ENCODE measurements at places on chromosomes 13 and 19.
A peak's percentile ranks its signal among the peaks of the same experiment; 100 is the strongest.

- no peak overlapping the region for H3K27ac ChIP-seq
- H3K4me3 ChIP-seq, result no peak overlapping the region
- DNase-seq, result no peak
Observed at GRCh38 chr19:57327993-57328392, 7.7 kb downstream of the ZNF543 start.

DNA sequence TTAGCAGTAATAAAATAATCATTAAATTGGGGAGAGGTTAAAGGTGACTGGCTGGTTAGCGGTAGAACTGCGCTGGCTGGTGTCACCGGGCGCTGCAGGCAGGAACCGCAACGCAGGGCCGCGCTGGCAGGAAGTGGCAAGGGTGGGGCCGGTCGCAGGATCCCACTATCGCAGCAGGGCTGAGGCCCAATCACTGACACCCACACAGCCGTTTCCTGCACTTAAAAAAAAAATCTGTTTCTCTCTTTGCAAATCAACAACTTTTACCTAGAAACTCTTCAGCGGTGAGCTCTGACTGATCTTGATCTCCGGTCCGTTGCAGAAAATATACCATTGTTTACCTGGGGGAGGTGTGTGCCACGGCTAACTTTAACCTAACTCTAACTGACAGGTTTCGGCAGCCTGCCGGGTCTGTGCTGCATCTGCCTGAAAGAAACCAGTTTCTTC is 46.9 kb downstream of the KLF2 start:
- H3K27me3 ChIP-seq, result no peaks in the 10 kb centered on the region
- DNase-seq, result no peak
- peaks cover 31% of the 10 kb centered on the region for H3K4me1 ChIP-seq
- H3K27ac ChIP-seq, result no peak overlapping the region
- H3K36me3 ChIP-seq, result peaks cover 27% of the 10 kb centered on the region
- no peak overlapping the region for H3K4me3 ChIP-seq

- H3K4me1 ChIP-seq, result peaks cover 6% of the 10 kb centered on the region
- no peak for DNase-seq
- H3K27ac ChIP-seq, result no peak overlapping the region
- H3K4me3 ChIP-seq, result no peak overlapping the region
- H3K27me3 ChIP-seq, result no peaks in the 10 kb centered on the region
Observed at GRCh38 chr13:42215578-42216421, 56.2 kb upstream of the AKAP11 start.

DNA sequence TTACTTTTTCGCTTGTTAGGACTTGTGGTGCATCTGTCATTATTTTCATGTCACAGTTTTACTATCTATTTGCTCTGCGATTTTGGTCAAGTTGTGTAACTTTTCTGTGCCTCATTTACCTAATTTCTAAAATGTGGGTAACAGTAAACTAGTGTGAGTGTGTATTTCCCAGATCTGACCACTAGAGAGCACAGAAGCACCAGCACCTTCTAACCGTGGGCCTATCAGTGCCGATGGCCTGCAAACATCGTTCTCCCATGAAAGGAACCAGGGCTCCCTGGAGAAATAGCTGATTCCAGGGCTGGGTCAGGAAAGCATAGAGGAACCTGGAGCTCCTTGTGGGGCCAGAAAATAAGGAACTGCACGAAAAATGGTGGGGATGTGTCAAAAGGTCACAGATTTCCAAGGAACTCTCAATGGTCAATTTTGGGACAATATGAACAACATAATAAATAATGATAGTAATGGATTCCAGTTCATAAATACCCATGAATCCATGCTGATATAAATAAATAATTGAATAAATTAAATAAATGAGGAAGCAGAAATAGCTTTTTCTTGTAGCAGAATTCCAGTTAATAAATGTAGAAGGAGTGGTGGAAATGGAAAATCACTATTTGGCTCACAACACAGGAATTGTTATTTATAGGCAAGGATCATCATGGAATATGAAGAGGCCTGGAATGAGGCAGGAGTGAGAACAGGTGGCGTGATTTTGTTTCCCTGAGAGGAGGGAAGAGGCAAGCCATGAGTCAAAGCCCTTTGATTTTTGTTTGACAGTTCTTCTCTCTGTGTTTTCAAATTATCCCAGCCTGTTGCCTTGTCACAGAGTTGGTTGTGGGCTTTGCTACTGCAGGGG is 31.1 kb downstream of the CEACAM8 start:
- H3K4me3 ChIP-seq, result no peak overlapping the region
- H3K27ac ChIP-seq, result no peak overlapping the region
- DNase-seq, result no peak
- H3K27me3 ChIP-seq, result no peaks in the 10 kb centered on the region
- H3K36me3 ChIP-seq, result no peaks in the 10 kb centered on the region

DNA sequence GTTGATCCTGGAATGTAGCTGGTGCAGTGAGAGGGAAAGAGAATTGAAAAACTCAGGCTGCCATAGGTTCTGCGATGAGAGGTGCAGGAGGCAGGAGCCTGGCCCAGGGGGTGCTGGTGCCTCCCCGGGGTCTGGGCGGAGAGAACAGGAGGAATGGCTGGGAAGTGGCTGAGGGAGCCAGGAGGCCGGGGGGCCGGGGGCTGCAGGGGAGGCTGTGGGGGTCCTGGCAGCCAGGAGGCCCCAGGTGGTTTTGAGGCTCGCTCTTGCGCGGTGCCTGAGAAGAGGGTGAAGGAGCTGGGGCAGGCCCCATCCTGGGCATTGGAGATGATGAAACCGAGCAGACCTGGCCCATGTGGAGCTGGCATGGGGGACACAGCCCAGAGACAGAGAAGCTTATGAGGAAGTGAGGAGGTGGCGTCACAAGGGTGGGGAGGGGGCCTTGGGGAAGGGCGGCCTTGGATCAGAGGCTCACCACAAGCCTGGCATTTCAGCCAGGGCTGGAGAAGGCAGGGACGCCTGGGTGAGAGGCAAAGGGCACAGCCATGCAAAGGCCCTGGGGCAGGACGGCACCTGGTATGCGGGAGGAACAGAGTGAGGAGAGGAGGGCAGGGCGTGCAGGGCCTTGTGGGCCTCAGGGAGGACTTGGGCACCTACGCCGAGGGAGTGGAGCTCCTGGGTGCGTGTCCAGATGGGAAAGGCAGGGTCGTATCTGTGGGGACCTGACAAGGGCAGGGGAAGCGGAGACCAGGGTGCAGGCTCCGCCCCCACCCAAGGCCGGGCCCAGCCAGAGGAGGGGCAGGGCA is 1.3 kb upstream of the TEKTIP1 start:
- DNase-seq, result peak; percentile 55
- H3K27me3 ChIP-seq, result no peaks in the 10 kb centered on the region
- H3K4me3 ChIP-seq, result no peak overlapping the region
- peaks cover 42% of the 10 kb centered on the region for H3K36me3 ChIP-seq

- no peaks in the 10 kb centered on the region for H3K36me3 ChIP-seq
- H3K27me3 ChIP-seq, result no peaks in the 10 kb centered on the region
- no peak overlapping the region for H3K4me3 ChIP-seq
- DNase-seq, result no peak
Observed at GRCh38 chr13:50358231-50359040, 343.2 kb downstream of the KCNRG start.

GRCh38 chr13:36606060-36606459 is 67.8 kb upstream of the SERTM1 start:
- no peaks in the 10 kb centered on the region for H3K4me1 ChIP-seq
- H3K4me3 ChIP-seq, result no peak overlapping the region
- no peak for DNase-seq
- H3K27ac ChIP-seq, result no peak overlapping the region

DNA sequence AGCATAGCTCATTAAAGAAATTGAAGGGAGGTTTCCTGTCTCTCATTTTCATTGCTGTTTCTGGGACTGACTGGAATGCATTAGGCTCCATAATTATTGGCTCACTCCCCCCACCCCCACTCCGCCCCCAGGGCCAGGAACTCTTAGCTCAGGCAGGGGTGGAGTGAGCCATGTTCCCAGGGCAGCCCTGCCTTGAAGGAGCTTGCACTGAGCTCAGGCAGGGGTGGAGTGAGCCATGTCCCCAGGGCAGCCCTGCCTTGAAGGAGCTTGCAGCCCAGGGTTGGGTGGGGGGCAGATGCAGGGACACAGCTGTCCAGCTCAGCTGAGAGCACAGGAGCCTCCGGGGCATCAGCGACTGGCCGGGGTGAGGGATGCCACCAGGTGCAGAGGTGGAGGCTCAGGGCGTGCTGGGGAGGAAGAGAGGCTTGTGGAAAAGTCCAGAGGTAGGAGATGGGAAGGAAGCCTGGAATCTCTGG is 39.1 kb upstream of the TFDP1 start:
- peak overlapping the region; percentile 2 for H3K4me3 ChIP-seq
- H3K27ac ChIP-seq, result no peak overlapping the region
- peaks cover 28% of the 10 kb centered on the region for H3K36me3 ChIP-seq
- peaks cover 23% of the 10 kb centered on the region for H3K4me1 ChIP-seq
- no peaks in the 10 kb centered on the region for H3K27me3 ChIP-seq

DNA sequence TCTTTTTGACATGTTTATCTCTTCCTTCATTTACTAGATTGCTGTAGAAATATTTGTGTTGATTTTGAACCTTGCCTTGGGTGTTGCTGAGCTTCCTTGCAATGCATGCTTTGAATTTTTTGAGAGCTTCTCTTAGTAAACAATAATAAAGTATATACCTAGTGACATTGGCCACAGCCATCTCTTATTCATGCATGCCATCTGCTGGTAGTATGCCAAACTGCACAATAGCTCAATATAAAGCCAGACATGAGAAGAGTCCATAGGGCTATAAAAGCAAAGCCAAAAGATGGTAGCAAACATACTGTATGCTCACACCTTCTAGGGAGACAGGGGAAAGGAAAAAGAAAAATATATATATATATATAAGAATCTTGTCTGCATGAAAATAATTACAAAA is 18.9 kb upstream of the ZSCAN5A start:
- H3K4me3 ChIP-seq, result no peak overlapping the region
- no peak overlapping the region for H3K27ac ChIP-seq
- no peaks in the 10 kb centered on the region for H3K27me3 ChIP-seq
- no peaks in the 10 kb centered on the region for H3K4me1 ChIP-seq
- no peak for DNase-seq
- H3K36me3 ChIP-seq, result no peaks in the 10 kb centered on the region

DNA sequence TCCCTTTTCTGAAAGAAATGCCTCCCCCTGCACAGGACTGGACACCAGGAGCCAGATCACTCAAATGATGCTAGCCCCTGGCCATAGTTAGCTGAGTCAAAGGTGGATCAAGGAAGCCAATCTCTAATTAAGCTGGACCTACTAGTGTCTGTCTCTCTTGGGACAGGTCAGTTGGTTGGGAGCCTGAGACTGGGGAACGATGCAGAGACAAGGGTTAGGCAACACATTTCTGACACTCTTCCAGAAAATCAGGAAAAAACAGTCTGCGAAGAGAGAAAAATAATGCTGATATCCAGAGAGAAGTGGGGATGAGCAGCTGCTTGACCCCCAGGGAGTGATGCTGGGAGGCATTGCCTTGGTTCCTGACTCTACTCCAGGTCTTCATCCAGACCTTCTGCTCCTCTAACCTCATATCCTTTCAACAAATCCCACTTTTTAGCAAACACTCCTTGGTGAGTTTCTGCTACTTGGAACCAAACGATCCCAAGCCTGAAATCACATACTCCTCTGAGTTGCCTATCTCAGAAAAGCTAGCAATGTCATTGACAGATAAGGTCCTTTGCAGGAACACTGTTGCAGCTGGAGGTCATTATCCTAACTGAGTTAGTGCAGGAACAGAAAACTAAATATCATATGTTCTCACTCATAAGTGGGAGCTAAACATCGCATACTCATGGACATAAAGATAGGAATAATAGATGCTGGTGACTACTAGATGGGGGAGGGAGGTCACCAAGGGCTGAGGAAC is 369.7 kb downstream of the COG6 start:
- no peaks in the 10 kb centered on the region for H3K4me1 ChIP-seq
- no peaks in the 10 kb centered on the region for H3K36me3 ChIP-seq
- H3K27ac ChIP-seq, result no peak overlapping the region

DNA sequence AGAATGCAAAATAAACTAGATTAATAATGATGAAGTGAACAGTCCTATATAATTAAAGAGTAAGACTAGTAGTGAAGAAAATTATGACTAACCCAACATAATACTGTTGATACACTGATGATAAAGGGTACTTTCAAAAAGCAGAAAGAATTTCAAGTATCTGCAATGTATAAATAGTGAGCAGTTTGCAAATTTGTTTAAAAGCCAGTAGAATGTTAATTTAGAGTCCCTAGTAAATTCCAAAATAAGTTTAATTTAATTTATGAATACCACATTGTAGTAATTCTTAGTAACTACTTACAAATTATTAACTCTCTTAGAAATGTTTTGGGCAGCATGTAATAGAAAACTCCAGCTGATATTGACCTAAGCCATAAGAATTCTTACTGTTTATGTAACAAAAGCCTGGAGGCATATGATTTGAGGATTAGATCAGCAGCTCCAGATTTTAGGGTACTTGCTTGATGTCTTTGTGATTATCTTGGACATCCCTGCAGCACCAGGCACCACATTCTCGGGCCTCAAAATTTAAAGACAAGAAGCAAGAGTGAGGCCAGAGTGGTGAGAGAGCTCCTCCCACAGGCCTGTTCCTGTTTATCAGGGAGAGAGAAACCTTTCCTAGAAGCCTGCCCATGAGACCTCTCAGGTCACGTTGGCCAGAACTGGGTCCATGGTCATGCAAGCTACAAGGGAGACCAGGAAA is 67.6 kb upstream of the TDRD3 start:
- H3K36me3 ChIP-seq, result no peaks in the 10 kb centered on the region
- H3K4me3 ChIP-seq, result no peak overlapping the region
- DNase-seq, result no peak
- no peaks in the 10 kb centered on the region for H3K27me3 ChIP-seq

DNA sequence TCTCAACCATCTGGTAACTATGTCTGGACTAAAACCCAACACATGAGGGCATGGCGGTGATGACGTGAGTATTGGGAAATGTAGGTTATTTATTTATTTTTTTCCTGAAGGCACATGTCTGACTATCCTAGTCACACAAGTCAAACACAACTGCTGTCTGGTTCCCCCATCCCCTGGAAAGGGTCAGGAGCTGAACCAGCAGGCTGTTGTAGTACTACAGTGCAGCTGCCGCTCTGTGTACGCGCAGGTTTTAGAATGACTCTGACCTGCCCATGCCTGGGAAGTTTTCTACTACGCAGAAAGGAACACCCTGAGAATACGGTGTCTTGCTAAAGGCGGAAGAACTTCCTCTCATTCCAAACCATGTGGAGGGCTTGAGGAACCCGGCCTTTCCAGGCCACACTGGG is 1.2 kb downstream of the SLC7A1 start:
- DNase-seq, result no peak
- H3K27me3 ChIP-seq, result no peaks in the 10 kb centered on the region
- no peaks in the 10 kb centered on the region for H3K36me3 ChIP-seq
- peak overlapping the region; percentile 98 for H3K27ac ChIP-seq
- peaks cover 39% of the 10 kb centered on the region for H3K4me1 ChIP-seq

GRCh38 chr13:64925284-64925683 is 2304.9 kb downstream of the PCDH9 start:
- no peaks in the 10 kb centered on the region for H3K4me1 ChIP-seq
- H3K27ac ChIP-seq, result no peak overlapping the region
- H3K4me3 ChIP-seq, result no peak overlapping the region
- H3K36me3 ChIP-seq, result no peaks in the 10 kb centered on the region

- H3K36me3 ChIP-seq, result peaks cover 33% of the 10 kb centered on the region
- DNase-seq, result no peak
- H3K27ac ChIP-seq, result peak overlapping the region; percentile 46
- H3K4me1 ChIP-seq, result peaks cover 18% of the 10 kb centered on the region
- no peak overlapping the region for H3K4me3 ChIP-seq
Observed at GRCh38 chr19:32364040-32364439, 18.6 kb downstream of the ZNF507 start.
